ENCODE measurements at places on chromosomes 2 and 18.

GRCh38 chr2:33069894-33070651 lies 123.3 kb downstream of the LTBP1 start:
- DNase-seq: no peak

GRCh38 chr2:26870585-26871095 lies 22.7 kb downstream of the DPYSL5 start:
- no peak for DNase-seq

DNA sequence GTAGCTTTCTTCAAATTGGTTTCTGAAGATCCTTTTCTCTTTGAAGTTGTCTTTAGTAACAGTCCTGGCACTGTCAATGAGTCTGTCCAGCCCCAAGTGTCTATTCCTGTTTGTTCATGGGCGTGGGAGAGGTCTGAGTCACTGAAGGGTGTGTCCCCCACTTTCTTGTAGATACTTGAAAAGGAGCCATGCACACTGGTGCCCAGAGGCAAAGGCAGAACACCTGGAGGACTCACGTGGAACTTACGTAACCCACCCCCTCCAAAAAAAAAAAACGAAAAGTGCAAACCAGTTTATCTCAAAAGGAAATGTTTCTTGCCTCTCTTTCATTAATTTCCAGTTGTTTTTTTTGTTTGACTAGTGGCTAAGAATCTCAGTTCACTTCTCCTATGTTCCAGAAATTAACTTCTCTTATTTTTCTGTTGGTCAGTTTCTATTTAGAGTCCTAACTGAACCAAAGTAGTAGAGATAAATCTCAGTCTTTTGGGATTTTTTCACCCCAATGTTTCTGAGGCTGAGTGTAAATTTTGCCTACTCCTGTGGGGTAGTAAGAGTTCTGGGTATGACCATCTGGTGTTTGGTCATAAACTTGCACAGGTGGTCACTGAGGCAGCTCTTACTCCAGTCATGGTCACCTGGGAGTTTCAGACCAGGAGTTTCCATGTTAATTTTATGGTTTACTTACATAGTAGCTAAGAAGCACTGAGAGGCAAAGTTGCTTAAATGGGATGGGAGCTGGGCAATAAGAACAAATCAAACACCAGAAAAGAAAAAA lies 54.9 kb downstream of the DSC3 start:
- DNase-seq: no peak

- no peak for DNase-seq
These were observed 26.7 kb upstream of the BIRC6 start for GRCh38 chr2:32330136-32330535.

- DNase-seq: no peak
These were observed 98.4 kb upstream of the NCKAP5 start for GRCh38 chr2:133666621-133667020.

GRCh38 chr2:222637067-222637466 lies 18.8 kb downstream of the FARSB start:
- no peak for DNase-seq

GRCh38 chr2:46421361-46421760 lies 58.0 kb upstream of the TMEM247 start:
- DNase-seq: no peak
